ENCODE measurements at places on chromosomes 16 and 17.
A peak's percentile ranks its signal among the peaks of the same experiment; 100 is the strongest.

DNA sequence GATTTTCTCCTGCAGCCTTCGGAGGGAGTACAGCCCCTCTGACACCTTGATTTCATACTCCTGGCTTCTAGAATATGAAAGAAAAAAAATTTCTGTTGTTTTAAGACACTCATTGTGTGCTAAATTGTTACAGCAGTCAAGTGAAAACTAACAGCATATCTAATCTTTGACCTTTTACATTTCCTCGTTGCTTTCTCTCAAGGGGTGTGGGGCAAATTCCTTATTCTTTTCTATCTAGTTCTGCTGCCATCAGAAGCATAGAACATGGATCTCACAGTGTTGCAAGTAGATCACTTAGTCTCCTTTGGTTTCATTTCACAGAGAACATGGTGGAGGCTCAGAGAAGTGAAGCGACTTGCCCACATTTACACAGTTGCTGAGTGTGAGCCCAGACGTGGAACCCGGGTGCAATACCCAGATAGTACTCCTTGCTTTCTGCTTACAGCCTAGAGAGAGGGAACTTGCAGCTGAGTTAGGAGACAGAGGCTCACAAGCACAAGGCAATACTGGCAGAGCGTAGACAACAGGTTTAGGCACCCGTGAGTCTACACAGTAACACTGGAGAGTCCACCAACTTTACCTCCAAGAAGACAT lies 28.7 kb upstream of the MMD start:
- no peak for DNase-seq

- no peak for DNase-seq
Observed at GRCh38 chr16:27754788-27755690, 205.1 kb downstream of the KATNIP start.

GRCh38 chr17:44636562-44636961 lies 19.7 kb upstream of the MEIOC start:
- DNase-seq: no peak

DNA sequence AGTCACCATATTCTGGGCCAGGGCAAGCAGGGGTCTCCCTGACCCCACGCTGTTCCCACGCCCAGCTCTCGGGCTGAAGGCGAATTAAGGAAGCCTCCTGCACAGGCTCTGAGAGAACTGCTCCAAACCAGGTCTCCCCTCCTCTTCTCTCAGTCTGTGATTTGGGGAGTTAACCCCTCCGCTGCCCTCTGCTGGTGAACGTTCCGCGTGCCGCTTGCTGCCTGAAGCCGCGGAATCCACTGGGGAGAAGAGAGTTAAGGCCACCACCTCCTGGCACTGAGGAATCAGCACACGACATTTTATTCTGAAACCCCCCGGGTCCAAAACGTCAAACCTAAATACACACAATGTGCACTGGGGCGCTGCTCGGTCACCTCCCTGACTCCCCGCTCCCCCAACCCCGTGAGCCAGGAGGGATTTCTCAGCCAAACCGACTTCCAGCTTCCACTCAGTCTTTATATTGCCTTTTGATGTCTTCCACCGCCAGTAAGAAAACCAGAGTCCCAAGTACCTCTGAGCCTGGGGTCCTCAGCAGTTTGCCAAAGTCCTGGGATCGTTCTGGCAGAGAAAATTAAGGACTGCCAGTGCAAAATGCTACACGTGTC lies 54.4 kb upstream of the RCVRN start:
- peak; percentile 10 for DNase-seq

- no peak for DNase-seq
Observed at GRCh38 chr17:75047398-75048098, 523 bp downstream of the KCTD2 start.

DNA sequence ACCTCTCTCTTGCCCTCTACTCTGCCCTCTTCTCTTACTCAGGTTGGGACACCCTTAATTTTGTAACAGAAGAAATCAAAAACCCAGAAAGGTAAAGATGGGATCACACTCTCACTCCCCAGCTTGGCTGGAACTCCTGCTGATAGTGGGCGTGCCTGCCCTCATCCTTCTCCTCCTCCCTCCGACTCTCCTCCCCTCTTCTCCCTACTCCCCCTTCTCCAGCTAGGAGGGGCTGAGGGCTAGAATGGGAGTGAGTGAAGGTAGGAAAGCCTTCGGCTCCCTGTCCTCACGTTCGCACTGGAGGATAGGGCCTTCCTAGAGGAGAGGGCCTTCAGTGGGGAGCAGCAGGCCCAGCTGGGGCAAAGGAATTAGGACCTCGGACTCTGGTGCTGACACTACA lies 20.3 kb downstream of the SLC7A6OS start:
- DNase-seq: no peak

DNA sequence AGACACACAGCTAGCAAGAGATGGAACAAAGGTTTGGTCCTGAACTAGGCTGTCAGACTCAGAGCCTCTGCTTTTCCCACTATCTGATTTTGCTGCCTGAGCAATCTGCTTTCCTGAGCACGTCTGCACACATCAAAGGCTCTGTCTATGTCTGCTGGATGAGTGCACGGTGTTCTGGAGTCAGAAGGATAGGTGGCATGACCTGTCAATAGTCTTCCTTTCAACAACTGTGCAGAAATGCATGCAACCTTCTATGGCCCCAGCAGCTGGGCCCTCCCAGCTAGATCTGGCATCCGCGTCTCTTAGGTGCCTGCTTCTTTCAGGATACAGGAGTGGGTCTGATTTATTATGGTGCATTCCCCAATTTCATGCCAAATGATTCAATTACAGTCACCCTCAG lies 138.3 kb downstream of the UTP18 start:
- no peak for DNase-seq

DNA sequence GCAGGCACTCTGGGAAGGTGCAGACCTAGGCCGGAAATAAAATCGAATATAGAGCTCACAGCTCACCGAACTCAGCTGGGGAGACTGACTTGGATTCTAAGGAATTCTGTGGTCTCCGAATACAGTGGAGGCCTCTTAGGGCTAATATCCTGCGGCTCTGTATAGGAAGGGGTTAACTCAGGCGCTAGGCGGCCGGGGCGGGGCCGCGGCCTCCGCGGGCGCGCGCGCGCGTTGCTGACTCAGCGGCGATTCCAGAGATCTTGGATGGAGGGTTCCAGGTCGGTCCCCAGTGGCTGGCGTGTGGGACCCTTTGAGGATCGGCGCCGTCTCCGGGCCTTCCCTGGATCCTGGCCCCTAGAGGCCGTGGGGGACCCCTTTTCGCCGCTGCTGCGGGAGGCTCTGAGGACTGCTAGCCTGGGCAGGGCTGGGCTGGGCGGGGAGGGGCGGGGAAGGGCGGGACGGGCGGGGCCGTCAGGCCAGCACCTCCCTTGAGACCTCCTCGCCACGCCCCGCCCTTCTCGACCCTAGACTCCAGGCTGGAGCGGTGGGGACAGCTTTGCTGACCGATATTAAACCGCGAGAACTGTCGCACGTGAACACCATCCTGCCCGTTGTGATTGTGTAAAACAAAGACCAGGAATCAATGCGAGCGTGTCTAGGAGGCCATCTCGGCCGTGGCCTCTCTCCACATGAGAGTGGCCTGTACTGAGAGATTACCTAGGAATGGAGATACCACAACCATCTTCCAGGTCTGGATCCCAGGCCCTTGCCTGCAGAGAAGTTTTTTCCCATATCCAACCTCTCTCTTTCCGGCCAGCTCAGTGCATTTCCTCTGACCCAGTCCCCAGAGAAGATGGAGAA lies 1.4 kb upstream of the PLEKHH3 start:
- DNase-seq: peak; percentile 86

DNA sequence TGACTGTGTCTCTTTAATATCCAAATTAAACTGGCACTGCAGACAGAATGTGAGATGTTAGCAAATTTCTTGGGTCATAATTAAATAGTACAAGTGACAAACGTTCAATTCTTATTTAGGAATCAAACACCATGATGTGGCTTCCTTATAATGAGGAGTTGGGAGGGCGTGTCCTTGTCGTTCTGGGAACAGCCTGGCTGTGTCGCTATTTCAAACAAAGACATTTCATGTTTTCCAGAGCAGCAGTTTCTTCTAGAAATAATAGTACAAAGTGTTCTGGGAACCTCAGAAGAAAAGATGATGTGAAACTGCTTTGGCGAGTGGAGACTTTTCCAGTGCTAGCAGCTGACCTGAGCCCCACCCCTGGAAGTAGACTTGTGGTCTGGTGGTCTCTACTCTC lies 301.7 kb upstream of the N4BP1 start:
- no peak for DNase-seq

DNA sequence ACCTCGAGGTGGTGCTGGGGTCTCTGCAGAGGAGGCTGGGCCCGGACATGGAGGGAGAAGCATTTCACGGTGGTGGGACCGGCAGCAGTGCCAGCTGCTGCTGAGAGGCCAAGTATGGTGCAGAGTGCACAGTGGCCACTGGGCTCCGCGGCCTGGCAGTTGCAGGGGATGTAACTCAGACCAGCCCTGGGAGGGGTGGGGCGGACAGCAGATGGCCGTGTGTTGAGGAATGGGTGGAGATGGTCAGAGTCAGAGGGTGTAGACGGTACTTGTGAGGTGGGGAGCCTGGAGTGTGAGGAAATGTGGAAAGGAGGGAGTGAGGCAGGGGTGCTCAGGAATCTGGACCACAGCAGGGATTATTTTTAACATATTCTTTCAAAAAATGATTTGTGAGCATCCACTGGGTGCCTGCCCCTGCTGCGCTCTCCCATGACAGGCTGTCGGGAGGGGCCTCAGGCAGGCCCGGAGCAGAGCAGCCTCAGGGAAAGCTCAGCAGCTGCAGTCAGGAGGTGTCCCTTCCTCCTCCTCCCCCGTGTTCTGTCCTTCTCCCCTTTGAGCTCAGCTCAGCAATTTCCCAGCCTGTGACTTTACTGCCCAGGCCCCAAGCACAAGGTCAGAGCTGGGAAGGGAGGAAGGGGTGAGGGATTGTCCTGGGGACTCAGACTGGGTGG lies 113.1 kb downstream of the RAP1GAP2 start:
- no peak for DNase-seq

- no peak for DNase-seq
Observed at GRCh38 chr17:3919123-3919624, 2.9 kb upstream of the P2RX1 start.

DNA sequence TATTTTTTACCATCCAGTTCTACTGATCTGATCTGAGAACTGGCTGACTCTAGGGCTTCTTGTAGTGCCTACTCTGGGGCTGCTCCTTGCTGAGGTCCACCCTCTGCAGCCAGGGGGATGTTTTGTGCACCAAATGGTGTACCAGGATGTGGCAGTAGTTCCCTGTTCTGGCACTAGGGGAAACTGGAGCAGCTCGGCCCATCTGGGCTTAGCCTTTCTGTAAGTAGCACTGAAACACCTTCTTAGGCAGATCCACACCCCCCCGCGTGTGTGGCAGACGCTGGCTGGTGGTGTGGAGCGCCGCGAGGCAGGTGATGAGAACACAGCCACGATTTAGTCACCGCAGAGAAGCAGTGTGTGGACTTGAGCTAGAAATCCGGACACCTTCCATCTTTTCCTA lies 17.0 kb downstream of the DUSP14 start:
- peak; percentile 31 for DNase-seq

GRCh38 chr17:4474093-4474492 lies 24.6 kb upstream of the SPNS2 start:
- no peak for DNase-seq

GRCh38 chr17:40108970-40109824 lies 8.8 kb upstream of the NR1D1 start:
- no peak for DNase-seq

DNA sequence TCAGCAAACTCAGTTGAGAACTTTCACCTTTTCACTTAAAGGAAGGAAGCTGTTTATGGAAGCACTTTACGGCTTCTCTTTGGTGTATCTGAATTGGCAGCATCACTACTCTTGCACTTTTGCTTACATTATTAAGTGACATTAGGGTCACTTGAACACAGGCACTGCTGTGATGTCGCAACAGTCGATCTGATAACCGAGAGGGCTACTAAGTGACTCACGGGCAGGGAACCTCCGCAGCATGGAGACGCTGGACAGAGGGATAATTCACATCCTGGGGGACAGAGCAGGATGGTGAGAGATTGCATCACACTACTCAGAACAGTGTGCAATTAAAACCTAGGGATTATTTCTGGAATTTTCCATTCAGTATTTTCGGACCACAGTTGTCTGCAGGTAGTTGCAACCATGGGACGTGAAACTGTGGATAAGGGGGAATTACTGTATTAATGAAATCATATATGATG lies 56.5 kb downstream of the DNAH2 start:
- DNase-seq: no peak

DNA sequence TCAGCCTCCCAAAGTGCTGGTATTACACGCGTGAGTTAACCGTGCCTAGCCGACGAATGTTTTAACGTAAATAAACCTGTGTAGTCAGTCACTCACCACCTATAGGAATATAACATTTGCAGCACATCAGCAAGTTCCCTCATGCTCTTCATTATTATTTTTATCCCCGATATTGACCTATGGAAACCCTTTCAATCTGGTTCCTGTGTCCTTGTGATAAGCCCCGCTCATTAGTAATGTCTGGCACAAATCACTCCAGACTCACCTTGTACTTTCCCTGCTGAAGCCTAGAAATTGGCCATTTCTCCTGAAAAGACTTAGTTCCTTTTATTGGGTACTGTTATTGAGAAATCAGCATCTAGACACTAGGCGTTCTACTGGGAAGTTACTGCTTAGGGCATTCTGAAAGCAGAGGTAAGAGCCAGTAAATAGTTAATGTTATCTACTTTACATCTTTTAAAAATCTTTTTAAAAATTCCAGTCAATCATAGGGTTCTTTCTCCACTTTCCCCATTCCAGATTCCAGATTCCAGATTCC lies 1.5 kb upstream of the PHKG2 start:
- DNase-seq: no peak

DNA sequence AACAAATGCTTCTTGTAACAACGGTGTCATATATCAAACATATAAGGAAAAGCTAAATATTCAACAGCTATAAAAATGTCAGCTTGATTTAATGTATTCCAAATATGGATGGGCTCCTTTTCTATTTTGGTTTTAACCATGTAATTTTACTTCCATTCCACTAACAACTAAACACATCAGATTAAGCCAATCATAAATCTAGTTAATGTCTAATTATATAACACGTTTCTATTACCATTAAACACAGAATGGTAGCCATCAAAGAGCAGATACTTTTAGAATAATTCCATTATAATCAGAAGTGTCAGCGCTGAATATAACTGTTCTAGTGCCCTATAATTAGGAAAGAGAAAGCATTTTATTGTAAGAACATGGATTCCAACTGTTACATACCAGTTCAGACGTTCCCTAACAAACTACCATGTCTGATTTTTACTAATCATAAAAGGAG lies 10.0 kb downstream of the CMC2 start:
- no peak for DNase-seq

DNA sequence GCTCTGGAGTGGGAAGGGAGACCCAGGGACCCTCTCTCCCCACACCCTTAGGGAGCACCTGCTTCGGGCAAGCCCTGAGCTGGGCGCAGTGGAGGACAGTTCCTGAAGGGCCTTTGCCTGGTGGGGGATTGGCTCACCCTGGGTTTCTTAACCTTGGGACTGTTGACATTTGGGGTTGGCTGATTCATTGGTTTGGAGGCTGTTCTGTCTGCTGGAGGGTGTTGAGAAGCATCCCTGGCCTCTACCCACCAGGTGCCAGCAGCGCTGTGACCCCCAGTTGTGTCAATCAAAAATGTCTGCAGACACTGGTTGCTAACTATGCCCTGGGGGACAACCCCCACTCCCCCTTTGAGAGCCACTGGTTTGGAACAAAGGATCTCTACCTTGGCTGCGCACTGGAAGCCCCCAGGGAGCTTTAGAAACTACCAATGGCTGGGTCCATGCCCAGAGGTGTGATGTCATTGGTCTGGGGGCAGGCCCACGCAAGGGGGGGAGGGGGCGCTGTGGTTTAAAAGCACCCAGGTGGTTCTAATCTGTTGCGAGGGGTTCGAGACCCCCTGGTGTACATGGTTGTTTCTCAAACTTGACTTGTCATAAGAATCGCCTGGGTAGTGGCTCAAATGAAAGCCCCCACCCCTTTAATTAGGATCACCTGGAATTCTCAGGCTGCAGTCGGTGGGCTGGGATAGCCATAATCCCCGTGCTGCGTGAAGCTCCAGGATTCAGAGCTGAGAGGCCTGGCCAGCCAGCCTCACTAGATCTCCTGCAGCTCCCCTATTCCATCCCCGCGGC lies 151.9 kb upstream of the GSE1 start:
- DNase-seq: no peak

Measured in hippocampal formation (tissue), 2 donors.